Hematopoietic multipotent progenitor cell treated with erythropoietin and hydrocortisone succinate and interleukin-3 and kit ligand, for 6 days (in vitro differentiated cells): ENCODE measurements at places on chromosomes 2 and 18.
A peak's percentile ranks its signal among the peaks of the same experiment; 100 is the strongest.

DNA sequence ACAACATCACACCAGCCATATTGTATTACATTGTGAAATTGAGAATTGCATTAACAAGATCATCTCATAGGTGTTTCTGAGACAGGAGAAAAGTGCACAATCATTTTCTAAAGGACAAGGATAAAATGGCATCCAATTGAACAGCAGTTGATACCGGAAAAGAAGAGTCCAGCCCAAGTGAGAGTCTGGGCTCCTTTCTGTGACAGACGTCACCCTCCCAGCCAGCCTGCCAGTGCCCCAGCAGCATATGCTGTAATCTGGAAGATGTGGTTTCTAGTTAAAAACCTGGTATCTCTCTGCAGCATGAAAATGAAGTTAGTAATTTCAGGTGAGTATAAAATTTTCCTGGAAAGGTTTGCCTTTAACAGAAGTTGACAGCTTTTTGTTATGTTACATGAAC is 1531.7 kb upstream of the PIK3C3 start:
- DNase-seq = no peak

GRCh38 chr2:63784461-63784860 is 57.2 kb upstream of the UGP2 start:
- peak; percentile 18 for DNase-seq

DNA sequence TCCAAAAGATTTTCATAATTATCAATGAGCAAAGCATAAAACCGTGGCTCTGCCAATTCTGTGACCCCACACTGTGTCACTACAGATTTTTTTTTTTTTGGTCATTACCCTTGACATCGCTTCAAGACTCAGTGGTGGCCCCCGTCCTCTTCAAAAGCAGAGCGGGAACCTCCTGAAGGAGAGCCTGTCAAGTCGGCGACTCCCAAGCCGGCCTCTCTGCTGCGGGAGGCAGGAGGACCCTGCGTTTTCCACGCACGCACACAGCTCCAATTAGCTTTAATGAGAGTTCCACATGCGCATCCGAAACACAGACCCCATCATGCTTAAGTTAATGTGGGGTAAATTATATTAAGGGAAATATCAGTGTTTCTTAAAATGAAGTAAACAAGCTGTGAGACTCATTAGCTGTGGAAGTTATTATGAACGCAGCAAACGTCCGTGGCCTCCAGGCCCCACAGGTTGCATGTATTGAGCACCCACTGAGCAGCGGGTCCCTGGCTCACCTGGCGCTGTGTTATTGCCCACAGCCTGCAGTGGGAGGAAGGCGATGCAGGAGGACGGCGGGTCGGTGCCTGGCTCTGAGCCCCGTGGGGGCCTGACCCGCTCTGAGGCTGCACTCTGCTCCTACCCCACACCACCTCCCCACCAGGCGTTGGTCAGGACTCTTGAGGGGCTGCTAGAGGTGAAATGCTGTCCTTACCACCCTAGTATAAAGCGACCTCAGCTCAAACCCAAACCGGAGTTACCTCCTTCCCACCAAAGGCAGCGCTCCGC is 181.0 kb upstream of the SALL3 start:
- DNase-seq = no peak

DNA sequence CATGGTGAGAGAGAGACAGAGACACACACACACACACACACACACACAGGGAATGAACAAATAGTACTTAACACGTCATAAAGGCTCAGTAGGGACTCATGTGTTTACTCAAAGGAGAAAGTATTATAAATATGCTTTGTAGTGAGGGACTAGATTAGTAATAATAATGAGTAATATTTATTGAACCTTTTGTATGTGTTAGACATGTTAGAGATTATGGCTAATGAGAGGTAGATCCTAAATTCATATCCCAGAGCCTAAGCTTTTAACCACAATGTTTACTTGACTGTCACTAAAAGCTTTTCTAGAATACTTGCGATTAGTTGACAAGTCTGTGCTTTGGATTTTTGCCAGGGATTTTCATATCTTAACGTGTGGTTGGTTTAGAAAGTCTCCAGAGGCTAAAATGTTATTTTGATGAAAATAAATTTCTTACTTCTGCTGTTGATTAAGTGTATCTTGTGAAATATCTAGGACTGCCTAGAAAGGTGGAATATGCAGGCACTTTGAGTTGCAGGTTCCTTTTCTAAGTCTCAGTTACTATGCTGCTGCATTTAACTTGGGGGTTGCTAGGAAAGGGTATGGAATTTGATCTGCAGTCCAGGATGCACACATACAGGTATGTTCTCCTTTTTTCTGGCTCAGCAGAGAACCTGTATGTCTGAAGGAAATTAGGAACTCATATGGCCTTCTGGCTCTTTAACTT is 64.5 kb downstream of the UBR3 start:
- DNase-seq = peak; percentile 82
